ENCODE measurements at places on chromosomes 1 and 21. TPM values are rescaled to one million over a fixed set of nuclear protein-coding genes. Genes with fewer than 3 reads are reported as not detected.
A peak's percentile ranks its signal among the peaks of the same experiment; 100 is the strongest.

GRCh38 chr1:104329278-104329677 is 579.6 kb downstream of the AMY1C start:
- DNase-seq = no peak

DNA sequence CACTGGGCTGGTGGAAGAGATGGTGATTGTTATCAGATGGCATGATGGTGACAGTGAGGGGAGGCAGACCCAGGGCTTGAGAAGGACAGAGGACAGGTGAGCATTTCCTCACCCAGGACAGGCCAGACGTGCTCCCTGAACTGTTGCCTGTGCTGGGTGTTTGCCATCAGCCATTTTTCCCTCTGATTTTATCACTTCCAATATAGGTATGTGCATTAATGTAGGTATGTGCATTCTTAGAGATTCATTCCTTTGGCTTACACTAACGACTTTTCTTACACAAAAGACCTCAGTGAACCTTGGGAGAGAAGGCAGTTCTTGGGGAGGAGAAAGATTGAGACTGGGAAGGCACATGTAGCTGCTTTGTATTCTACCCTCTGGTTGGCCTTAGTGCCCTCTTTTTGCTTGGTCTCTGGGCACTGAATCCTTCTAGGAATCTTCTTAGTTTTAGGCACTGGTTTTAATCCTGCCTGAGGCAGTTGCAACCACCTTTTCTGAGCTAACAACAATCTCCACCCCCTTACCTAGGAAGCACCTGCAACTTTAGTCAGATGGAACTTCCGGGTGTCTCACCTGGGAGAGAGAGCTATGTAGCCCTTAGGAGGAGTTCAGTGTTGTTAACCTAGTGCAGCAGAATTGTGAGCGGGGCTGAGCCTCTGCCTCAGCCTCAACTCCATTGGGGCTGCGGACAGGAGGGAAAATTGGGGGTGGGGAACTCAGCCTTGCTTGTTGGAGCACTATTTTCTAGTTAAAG is 30.9 kb downstream of the C1orf116 start:
- no peak for DNase-seq

GRCh38 chr1:53376742-53377437 is 49.0 kb upstream of the LRP8 start:
- no peak for DNase-seq

GRCh38 chr1:195236991-195237889 is 1371.0 kb downstream of the KCNT2 start:
- no peak for DNase-seq

DNA sequence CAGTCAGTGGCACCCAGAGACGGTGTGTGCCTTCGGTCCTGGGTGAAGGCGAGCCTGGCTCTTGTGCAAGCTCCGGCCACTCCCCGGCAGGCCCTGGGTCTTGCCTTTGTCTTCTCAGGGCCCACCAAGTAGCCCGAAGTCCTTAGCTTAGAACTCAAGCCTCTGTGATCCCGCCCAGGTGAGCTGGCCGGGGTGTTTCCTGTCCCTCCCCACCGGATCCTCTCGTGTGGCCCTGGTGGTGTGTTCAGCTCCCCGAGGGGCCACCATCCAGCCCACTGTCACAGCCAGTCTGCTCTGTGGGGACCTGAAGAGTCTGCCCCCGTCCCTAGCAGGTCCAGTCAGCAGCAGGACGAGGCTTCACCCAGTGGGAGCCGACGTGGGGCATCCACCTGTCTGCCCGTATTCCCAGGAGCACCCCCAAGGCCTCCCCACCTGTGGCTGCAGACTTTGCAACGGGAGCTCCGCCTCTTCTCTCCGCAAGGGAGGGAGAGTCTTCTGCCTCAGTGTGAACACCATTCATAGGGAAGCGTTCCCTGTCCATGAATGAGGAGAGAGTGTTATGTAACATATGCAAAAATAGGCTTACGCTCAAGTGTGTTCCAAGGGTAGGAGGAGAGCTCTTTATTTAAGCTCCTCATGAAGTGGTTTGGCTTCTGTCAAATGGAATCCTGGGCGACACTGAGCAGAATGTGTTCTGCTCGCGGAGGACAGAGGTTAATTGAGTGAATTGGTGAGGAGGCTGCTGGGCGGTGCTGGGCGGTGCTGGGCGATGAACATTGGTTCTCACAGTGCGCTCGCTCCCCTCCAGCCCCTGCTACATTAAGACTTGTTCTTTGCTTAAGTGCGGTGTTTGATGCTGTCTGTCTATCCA is 108.9 kb downstream of the CRYAA start:
- no peak for DNase-seq

GBP6 gene
- 0.11 TPM for total RNA-seq

CYP4Z1 gene
- total RNA-seq = not detected

DNA sequence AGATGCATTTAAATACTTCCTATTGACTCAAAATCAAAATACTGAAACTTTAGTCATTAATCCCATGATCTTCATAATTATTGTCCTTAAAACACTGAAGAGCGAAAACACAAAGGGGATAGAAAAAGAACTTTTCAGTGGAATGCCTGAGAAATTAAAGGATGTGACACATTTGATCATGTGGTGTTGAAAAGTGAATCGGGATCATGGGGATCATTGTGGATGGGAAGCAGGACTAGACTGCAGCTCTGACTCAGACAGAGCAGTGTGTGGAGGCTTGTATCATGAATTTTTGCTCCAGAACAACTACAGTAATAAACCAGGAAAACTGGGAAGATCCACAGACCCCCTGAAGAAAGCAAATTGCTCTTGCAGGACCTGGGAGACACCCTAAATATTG is 161.1 kb upstream of the CXADR start:
- no peak for DNase-seq

- no peak for DNase-seq
These were observed 1.3 kb upstream of the S100A10 start for GRCh38 chr1:151994956-151995355.

GRCh38 chr1:186155594-186155993 is 219.5 kb downstream of the TPR start:
- no peak for DNase-seq

GRCh38 chr1:64826991-64827390 is 82.1 kb downstream of the RAVER2 start:
- no peak for DNase-seq

ATP1A4 gene
- total RNA-seq = not detected

GRCh38 chr1:177780096-177780700 is 189.7 kb downstream of the SEC16B start:
- DNase-seq = no peak

- DNase-seq = no peak
These were observed 53.2 kb downstream of the SYT2 start for GRCh38 chr1:202656951-202657646.

DNA sequence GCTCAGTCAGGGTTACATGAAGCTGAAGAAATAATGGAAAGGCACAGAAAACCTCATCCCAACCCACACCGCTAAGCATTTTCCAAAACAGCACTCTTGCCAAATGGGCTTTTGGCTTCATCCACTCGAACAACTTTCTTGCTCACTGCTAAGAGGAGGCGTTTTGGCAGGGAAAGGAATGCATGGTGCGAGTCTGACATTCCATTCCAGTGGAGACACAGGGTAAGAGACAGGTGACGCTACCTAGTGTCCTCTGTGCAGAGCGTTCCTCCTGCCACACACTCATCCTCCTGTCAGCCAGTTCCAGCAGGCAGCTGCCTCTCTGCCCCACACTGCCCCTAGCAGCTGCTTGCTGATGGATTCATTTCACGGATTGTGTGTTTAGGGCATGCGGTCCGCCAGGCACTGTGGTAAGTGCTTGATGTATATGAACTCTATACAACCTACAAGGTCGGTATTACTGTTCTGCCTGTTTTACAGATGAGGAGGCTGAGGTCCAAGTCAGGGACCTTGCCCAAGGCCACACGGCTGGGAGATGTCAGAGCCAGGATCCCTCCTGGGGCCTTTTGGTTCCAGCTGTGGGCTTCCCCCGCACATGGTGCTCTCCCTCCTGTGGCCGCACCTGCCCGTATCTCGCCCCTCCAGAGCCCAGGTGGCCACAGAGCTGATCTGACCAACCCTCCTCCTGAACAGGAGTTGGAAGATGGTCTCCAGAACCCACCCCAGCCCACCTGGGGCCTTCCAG is 25.7 kb upstream of the BACE2 start:
- no peak for DNase-seq

- DNase-seq = no peak
These were observed 72.8 kb upstream of the CD55 start for GRCh38 chr1:207248544-207249198.

LINGO4 gene
- 0.72 TPM for total RNA-seq

GPR153 gene
- total RNA-seq = 0.31 TPM

GRCh38 chr1:9174243-9174642 is 45.3 kb upstream of the GPR157 start:
- DNase-seq = no peak

WNT4 gene
- not detected for total RNA-seq

DNA sequence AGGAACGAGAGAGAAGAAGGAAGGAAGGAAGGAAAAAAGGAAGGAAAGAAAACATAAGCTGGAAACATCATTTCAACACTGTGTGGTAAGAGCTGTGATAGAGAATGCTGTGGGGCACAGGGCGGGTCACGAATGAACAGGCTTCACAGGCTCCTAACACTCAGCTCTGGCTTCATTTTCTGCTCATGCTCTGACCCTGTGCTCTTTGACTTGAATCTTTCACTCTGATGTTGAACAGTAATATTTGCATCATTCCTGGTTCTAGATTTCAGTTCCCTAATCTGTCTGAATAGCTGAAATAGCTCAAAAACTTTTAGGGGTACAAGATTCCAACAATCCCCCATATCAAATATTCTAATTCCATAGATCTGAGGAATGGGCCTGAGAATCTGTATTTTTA is 207.3 kb downstream of the LHX8 start:
- DNase-seq = no peak

GRCh38 chr21:28532446-28532845 is 460.2 kb downstream of the LTN1 start:
- DNase-seq = no peak

MSH4 gene
- total RNA-seq = 0.37 TPM

CYYR1 gene
- total RNA-seq = not detected

GRCh38 chr1:212608959-212609700 is 569 bp downstream of the ATF3 start:
- peak; percentile 72 for DNase-seq

HES3 gene
- total RNA-seq = not detected

DNA sequence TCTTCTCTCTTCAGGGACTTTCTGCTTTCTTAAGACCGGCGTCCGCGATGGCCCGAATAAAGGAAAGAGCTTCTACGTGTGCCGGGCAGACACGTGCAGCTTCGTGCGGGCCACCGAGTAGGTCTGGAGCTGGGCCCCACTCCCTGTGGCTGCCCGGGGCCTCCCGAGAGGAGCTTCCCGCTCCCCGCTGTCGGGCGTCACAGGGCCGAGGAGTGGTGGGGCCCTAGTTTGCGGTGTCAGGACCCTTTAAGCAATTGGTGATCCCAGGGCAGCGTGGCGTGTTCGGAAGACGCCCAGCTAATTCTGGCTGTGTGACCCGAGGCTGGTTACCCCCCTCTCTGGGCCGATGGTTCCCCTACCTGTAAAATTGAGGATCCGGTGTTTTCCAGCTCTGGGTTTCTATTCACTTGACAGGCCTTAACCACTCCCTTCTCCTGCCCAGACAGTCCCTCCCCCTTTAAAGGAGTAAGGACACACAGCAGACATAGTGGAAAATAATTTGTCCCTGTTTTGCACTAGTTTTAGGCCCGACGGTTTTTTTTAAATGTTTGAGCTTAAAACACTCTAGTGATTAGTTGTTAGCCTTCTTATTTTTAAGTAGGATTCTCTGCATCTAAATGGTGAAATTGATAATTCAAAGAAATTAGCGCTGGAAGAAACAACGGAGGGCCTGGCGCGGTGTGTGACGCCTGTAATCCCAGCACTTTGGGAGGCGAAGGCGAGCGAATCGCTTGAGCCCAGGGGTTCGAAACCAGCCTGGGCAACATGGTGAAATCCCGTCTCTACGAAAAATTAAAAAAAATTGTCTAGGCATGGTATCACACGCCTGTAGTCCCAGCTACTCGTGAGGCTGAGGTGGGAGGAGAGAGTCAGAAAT is 553 bp downstream of the TTF2 start:
- DNase-seq = no peak

DYRK3 gene
- total RNA-seq = 2.8 TPM

DNA sequence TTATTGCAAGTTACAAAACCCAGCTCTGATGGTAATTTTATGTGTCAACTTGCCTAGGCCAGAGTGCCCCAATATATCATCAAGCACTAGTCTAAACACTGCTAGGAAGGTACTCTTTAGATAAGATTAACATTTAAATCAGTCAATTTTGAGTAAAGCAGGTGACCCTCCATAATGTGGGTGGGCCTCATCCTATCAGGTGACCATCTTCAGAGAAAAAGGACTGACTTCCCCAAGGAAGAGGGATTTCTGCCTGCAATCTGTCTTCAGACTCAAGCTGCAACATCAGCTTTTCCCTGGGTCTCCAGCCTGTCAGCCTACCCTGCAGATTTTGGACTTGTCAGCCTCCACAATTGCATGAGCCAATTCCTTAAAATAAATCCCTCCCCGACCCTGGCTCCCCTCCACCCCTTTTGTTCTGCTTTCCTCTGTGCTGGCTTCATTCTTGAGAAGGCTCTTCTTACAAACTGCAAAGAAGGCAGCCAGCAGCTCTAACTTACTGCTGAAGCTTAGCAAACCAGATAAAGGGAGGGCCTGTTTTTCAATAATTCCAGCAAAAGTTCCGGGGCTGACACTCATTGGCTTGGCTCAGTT is 56.4 kb upstream of the RUNX3 start:
- no peak for DNase-seq

GAS5 gene
- total RNA-seq = 846 TPM

DNA sequence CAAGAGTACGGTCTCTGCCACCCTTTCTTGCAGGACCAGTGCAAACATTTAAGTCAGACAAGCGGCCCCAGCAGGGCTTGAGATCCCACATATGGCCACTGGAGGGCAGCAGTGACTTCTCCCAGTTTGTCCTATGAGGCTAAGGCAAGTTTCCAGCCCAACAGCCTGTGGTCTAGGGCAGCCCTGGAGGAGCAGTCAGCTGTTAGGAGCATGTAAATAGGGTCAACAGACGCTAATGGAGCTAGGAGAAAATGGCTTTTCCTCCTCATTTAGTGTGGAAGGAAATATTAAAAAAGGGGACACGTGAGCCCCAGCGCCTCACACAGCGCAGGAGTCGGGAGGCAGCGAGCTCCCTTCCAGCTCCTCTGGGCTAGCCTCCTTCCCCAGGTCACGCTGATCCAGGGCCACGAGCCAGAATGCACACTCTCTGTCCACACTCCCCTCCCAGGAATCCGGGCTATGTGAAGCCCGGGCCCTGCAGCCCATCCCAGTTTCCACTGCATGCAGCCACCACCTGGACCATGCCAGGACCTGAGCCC is 95.6 kb downstream of the LAMC2 start:
- peak; percentile 67 for DNase-seq

GRCh38 chr1:43265431-43265830 is 4.4 kb upstream of the TMEM125 start:
- no peak for DNase-seq

GRCh38 chr21:45270306-45270821 is 17.3 kb downstream of the POFUT2 start:
- no peak for DNase-seq

All from activated naive CD4-positive, alpha-beta T cell treated with anti-CD3 and anti-CD28 coated beads, Interleukin-2, amount 50 U/mL, for 72 hours (primary cell).